AG20443 (cell line): ENCODE measurements at places on chromosomes 6 and 20.

- peak; percentile 29 for DNase-seq
Measured at GRCh38 chr6:142478117-142478516, 176.3 kb downstream of the ADGRG6 start.

GRCh38 chr6:105313211-105313610 is 89.7 kb downstream of the PREP start:
- no peak for DNase-seq

DNA sequence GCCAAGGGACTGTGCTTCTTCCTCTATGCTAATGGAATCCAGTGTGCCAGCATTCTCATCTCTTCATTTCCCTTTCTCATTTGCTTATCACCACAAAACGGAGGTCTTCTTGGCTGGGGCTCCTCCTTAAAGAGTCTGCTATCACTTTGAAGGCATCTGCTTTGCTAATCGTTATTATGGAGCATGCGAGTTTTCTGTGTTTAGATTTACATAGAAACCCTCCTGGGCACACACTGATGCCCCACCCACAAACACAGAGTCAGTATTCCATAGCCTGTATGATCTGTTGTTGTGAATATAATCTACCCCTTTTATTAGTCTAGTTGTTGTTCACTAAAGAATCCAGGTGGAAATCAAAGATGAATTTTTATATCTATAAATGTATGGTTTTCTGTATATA is 83.4 kb upstream of the XRN2 start:
- DNase-seq, result no peak

DNA sequence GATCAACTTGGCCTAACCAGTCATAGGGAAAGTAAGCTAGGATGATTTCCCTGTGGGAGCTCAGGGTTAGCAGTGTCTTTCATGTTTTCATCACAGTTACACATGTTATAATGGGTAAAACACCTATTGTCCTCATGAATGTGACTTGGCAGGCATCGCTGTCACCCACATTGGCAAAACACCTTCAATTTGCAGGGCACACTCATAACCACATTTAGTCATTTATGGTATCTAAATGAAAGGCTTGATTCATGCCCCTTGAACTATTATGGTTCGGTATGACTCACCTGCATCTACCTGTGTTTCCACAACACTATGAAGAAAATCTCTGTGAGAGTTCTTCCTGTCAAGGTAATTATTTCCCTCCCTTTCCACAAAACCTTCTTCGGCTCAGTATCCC is 49.2 kb downstream of the FRK start:
- no peak for DNase-seq

GRCh38 chr6:170176136-170176897 is 114.6 kb downstream of the DLL1 start:
- no peak for DNase-seq

- no peak for DNase-seq
Measured at GRCh38 chr6:40537446-40537845, 49.7 kb downstream of the LRFN2 start.

DNA sequence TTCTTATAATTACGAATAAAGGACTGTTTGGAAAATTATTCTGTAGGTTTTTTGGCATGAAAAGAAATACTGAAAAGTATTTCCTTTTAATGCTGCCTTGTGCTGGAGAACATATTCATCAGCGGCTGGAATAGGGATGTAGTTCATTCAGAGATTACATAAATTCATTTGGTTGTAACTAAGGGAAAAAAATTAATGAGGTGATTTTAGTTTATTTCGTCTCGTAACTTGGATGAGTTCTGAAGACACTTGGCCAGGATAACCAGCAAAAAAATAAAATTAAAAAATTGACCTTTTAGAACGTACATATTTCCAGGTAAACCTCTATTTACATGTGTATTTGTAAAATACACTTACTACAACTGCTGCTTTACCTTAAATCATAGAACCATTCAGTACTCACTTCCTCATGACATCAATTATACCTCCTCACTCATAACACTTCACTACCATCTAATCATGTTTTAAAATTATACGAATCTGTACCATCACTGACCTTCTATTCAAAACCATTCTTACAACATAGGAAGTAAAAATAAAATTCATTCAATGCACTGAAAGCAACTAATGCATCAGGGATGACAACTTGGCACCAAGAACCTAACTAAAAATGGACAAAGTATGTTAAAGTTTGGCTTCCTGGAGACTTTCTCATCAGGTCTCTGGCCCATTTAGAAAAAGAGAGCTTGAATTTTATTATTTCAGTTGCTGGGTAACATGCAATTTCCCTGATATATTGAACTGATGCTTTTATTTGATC is 17.2 kb downstream of the KLHL31 start:
- DNase-seq, result no peak
